Kidney capillary endothelial cell (primary cell): ENCODE measurements at places on chromosomes 1 and 21.
A peak's percentile ranks its signal among the peaks of the same experiment; 100 is the strongest.

- no peak for DNase-seq
Observed at GRCh38 chr1:182806015-182806678, 16.6 kb downstream of the NPL start.

- no peak for DNase-seq
Observed at GRCh38 chr1:19061343-19061742, 104.9 kb upstream of the IFFO2 start.

DNA sequence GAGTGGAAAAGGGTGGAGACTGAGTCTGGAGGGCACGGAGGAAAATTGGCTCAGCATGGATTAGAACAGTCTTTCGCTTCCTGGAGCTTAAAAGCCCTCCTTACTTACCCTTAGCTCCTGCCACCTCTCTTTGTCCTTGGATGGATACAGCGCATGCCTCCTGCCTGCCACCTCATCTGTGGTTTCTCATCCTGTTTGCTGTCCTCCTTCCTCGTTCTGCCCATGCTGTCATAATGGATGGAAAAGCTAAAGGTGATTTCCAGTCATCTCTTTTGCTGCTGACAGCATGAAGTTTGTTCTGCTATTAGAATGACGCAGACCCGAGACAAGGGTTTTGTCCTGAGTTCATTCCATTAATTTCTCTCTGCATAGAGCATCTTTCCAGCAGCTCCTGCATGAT is 425.9 kb downstream of the KIF26B start:
- DNase-seq: no peak

DNA sequence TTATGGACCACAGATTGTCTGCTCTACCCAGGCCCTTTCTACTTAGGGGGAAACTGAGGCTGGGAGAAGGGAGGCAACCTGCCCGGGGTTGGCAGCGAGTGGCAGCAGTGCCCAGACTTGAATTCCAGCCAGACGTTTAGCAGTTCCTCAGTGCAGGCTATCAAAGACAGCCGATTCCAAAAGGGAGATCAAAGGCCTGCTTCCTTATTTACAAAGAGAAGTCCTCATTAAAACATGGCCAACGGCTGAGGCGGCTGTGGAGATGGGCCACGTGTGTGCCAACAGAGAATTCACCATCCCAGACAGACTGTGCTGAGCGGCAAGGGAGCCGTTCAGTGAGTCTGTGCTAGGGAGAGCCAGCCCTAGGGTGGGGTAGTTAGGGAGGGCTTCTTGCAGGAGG is 27.7 kb downstream of the C1QB start:
- DNase-seq: no peak

DNA sequence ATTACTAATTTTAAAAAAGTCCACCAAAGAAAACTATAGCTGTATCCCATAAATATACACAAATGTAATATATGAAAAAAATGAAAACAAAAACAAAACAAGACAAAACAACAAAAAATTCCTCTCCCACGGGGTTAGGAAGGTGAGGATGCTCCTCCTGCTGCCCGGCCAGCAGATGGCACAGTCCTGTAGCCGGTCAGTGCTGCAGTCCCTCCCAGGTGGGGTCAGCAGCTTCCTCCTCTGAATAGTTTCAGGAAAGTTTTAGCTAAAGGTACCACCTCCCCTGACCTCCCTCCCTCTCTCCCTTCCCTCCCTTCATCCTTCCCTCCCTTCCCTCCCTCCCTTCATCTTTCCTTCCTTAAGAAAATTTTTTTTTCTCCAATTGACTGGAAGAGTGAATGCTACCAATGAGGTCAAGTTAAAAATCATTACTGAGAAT is 67.8 kb upstream of the BCL10 start:
- DNase-seq: peak; percentile 77

- peak; percentile 66 for DNase-seq
Observed at GRCh38 chr1:178189814-178190213, 95.9 kb downstream of the RASAL2 start.

DNA sequence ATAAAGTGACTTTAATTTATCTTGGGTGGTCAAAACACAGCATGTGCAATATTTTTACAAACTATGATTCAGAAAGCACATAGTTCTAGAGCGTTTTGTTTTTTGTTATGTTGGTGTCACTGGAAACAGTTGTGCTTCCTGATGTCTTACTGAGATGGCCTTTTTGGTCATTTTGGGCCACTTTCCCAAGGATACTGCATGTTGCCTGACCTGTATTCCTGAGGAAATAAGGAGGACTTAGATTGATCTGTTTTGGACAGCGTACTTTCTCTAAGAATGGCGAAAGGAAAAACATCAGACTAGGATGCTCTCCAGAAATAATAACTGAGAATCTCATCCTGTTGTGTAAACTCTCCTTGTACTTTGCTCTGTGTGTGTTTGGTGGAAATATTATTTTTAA is 451.2 kb downstream of the USP25 start:
- no peak for DNase-seq

DNA sequence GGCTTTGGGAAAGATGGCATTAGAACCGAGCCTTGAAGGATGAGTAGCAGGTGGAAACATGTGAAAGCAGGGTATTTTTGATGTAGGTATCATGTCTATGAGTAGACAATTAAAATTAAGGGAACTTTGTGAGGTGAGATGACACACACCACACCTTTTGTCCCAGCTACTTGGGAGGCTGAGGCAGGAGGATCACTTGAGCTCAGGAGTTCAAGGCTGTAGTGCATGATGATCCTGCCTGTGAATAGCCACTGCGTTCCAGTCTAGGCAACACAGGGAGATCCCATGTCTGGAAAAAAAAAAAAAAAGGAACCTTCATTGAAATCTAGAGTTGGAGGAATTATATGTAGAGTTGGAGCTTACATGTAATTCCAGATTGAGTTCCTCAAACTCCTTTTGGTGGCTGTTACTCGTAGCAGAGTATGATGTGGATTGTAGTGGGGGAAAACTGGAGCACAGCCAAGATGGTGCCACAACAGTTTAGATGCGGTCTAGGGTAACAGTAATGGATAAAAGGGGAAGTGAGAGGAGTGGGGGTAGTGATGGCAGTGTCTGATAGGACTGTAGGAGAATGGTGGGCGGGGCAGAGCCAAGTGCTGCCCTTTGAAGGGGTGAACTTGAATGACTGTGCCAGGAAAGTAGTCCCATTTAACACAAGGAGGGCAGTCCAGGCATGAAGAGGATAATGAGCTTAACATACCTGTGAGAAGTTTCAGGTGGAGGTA is 17.4 kb downstream of the AK4 start:
- no peak for DNase-seq

DNA sequence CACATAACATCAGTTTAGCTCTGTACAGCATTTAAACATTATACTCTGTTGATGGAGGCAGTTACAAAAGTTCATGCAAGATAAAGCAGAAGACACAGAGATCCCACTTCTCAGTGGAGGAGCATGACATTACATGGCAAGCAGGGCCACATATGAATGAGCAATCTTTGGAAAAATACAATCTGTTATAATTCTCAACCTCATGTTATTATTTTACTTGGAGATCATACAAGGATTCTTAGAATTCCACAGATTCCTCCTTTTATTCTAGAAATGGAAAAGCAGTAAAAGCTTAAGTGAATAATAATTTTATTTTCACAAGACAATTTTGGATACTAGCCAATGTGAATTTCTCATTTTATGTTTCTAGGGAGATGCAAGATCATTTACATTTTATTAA is 66.6 kb downstream of the IFI44 start:
- DNase-seq: no peak

DNA sequence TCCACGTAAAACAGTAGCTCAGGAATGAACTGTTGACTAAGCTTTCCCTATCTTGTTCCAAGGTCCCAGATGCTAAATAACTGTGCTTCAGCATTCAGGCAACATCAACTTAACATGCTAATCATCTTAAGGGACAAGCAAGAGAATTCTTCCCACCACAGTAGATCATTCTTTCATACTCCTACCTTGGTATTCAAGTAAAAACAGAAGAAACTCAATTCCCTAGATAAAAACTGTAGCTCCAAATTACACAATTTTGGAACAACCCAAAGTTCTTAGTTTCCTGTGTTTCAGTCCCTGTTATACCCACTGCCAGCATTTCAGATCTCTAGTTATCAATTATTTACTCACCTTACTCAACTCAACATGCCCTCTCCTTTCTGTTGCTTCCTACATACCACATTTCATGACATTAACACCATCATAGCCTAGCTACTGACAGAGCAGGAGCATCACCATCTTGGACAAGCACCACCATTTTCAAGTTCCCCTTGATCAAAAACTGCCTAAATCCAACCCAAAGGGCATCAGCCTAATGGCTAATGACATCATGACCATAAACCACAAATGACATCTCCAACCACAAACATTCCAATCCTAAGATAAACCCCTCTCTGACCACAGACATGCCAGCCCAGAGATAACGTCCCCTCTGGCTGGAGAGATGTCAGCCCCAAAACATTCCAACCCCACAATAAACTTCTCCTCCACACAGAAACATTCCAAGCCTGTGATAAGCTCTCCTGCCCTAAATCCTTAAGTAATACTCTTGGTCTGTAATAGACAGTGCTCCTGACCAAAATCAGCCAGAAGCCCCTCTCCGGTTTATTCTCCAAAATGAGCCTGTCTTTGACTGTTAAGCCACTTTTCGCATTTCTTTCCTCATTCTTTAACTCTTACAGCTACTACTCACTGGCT is 191.2 kb downstream of the RERE start:
- DNase-seq: no peak

DNA sequence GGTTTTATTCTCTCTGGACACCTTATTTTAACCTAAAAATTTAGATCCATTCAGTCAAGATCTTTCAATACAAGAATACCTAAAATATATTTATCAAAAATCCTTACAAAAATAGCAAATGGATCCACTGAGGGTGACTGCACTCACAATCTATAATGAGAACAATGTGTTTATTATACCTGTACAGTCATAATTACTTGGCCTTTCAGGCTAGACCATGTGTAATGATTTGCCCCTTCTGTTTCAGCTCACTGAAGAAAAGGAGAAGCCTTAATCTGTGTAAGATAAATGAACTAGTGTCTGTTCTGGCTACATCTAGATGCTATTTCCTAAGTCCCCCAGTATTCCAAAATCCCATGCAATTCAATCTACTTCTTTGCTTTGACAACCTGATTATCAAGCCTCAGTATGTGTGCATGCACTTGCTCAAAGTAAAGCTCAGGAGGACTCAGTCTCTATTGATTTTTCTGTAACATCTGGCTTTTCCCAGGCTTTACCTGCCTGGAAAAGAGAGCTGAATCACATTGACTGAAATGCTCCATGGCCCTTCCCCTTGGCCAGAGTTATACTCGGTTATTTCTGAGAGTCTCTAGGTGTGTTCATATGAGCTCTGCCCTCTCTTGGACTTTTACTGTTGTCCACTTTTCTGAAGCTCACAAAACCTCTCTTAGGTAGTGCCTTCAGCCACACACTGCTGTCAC is 27.6 kb downstream of the CRP start:
- no peak for DNase-seq

- DNase-seq: no peak
Observed at GRCh38 chr21:26112975-26113374, 57.6 kb downstream of the APP start.
